ENCODE measurements at places on chromosomes 11 and 22.

DNA sequence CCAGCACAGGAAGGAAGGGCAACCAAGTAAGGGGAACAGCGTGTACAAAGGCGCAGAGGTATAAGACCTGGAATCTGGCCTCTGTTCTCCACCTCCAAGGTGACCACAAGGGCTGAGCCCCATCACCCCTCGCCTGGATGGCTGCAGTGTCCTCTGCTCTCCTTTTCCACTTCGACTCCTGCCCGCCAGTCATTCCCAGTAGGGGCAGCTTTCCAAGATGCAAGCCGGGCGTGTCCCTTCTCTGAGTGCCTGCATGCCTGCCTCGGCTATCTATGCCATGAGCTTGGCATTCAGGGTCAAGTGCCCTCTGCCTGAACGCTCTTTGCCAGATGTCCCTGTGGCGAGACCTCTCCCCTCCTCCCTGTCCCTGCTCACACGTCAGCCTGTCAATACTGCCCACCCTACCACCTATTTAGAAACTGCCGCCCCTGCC is 17.0 kb downstream of the FADS3 start:
- no peak for DNase-seq

DNA sequence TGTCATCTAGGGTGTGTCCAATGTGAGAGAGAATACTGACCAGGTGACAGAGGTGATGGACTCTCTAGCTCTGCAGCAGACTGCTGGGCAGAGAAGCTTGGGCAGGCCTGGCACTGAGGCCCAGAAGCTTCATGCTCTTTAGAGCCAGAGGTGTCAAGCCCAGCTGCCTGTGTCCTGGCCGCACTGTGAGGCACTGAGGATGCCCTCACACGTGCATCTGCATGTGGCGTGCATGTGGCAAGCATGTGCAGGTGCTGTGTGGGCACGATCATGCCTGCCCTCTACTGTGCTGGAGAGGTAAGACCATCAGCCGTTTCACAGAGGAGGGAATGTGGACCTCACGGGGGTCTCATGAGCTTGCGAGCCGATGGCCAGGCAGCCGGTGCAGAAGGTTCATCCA is 15.8 kb upstream of the TXNRD2 start:
- no peak for DNase-seq

DNA sequence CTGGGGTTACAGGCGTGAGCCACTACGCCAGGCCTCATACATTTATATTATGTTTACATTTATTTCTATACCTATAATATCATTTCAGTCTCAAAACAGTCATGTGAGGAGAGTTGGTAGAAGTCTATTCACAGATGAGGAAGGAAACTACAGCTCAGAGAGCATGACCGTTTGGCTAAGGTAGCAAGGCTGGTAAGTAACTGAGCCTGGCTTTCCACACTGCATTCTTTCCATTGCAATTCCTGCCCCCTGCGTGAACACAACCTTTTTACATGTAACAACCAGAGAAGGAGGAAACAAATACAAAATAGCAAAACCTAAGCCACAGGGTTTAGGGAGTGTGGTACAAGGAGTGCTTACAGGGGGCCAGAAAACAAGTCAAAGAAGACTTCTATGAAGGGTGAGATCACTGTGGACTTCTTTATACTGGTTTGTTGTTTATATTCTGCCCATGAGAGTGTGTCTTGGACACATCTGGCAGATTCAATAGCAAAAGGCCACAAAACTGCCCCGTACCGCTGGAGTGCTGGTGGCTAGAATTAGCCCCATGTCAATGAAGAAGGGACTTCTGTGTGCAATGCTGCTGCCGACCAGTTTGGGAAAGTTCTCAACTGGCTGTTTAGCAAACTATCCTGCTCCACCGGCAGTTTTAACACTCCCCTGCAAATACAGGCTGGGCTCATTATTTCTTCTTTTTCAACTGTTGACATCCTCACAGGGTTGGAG is 19.0 kb downstream of the MICAL3 start:
- DNase-seq, result no peak

GRCh38 chr22:32605576-32605975 is 131.0 kb downstream of the FBXO7 start:
- DNase-seq, result no peak

GRCh38 chr11:106733635-106734034 is 284.6 kb downstream of the GUCY1A2 start:
- DNase-seq, result no peak

DNA sequence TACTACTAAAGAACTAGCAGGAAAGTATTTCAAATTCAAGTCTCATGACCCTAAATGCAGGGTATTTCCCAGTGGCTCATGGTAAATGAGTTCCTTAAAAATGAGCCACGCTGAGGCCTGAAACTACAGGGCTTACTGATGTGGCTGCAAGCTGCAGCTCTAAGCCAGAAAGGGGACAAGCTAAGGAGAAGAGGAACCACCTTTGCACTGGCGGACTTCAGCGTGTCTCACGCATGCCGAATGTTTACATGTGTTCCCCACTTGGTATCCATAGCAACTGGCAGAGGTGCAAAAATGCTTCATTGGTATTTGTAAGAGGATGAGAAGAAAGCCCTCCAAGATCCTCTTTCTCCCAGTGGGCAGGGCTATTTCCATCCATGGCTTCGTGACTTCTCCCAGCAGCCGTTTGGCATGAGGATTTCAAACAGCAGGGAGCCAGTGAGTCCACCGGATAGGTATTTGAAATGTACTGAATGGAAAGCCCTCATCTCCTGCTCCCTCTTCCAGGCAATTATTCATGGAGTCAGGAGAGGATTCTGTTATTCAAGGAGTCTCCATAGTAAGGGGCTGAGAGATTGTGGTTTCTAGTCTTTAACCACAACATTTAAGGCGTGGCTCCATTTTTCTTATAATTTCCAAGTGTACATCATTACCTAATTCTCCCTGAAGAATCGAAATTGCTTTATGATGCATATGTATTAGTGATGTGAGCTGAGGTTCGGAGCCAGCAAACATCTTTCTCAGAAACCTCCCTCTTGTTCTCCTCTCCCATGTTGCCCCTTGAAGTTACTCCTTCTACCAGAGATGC is 55.3 kb upstream of the CD44 start:
- DNase-seq, result no peak

- no peak for DNase-seq
Observed at GRCh38 chr11:117888139-117888566, 11.7 kb upstream of the FXYD6 start.

DNA sequence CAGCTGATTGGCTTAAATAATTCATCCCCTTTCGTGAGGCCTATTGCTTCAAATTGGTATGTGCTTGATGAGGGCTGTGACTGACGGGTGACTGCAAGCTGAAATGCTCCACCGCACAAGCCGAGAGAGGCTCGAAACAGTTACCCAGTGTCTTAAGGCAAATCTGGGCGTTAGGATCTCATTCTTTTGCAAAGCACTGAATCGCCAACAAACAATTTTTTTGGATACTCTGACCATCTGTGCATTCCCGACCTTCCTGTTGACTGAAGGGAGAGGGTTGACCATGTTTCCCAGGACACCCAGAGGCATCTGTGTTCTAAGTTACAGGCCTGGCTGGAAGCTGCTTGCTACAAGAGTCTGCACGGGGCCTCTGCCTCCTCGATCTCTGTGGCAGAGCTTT is 32.1 kb downstream of the CACNG2 start:
- no peak for DNase-seq

- no peak for DNase-seq
Observed at GRCh38 chr11:113634940-113635575, 71.0 kb downstream of the TMPRSS5 start.

DNA sequence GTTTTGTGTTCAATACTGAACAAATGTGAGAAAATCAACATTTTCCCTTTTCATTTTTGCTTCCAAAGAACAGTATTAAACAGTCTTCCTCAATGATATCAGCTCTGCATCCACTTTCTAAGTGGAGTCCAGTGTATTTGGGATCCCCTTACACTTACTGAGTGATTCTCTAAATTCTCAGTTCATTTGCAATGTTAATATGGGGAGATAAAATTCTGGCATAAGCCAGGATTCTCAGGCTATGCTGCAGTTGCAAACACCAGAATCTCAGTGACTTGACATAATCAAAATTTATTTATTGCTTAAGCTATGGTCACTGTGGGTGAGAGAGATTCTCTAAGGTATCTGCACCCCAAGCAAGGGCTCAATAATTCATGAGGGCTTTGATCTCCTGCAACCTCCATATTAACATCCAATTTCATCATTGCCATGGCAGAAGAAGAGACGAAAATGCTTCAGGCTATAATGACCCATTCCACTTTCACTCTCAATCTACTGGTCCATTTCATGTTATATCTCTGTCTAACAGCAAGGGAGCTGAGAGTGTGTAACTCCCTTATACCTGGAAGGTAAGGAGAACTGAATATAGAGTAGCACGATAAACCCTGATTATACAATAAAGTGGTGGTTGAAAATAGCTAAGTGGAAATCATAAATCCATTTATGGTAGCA is 64.1 kb upstream of the CARD18 start:
- no peak for DNase-seq

GRCh38 chr11:2518983-2519340 is 74.2 kb downstream of the KCNQ1 start:
- DNase-seq, result no peak

GRCh38 chr11:11774928-11775327 is 66.8 kb upstream of the USP47 start:
- no peak for DNase-seq

DNA sequence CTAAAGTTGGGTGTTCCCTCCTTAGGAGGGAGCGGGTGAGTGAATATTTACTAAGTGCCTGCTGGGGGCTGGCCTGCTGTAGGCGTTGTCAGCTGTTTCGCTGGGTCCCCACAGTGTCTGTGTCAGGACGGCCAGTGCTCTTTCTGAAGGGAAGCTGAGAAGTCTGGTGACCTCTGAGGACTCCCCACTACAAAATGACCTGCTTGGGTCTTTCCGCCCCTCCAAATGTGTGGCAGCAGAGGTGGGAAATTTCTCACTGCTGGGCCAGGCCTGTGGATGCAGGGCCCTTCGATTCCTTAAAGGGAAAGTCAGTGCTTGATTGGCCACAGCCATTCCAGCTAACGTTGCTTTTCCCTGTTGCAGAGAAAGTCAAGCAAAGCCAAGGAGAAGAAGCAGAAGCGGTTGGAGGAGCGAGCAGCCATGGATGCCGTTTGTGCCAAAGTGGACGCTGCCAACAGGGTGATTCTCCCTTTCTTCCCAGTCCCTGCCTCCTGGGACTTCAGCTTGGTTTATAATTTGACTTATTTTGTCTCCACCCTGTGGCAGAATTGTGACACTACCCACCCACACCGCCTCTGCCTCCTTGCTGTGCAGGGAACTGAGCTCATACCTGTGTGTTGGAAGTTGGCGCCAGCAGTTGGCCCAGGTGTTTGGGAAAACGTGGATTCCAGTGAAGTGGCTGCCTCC is 6.8 kb downstream of the NAA40 start:
- DNase-seq, result peak; percentile 37

GRCh38 chr11:34468209-34468841 is 29.6 kb downstream of the CAT start:
- no peak for DNase-seq

DNA sequence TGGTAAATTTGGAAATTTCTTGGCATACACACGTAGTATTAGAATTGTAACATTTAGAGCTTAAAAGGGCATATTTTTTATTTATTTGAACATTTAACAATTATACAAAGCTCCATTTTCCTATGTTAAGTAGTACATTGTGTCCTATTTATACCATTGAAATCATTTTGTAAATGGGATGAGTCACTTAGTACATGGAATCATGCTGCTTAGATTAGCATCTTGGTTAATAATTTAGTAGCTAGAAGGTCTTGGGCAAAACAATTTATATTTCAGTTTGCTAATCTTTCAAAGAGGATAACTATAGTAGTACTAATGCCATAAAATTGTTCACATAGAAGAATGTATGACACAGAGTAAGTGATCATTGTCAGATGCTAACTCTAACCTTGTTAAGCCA is 450.1 kb upstream of the LUZP2 start:
- DNase-seq, result no peak

DNA sequence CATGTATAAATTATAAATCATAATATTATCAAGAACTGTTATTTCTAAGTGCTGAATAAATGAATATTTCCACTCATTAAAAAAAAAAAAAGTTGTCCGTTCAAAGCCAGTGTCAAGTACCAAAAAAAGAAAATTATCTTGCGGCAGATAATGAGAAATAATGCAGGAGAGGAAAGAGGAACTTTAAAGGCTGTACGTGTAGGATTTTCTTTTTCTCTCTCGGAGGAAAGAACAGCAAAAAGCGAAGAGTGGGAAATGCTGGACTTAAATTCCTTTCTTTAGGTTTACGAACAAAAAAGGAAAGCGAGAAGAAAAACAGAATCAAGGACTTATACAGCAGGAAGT is 999 bp upstream of the CCDC83 start:
- DNase-seq, result no peak

DNA sequence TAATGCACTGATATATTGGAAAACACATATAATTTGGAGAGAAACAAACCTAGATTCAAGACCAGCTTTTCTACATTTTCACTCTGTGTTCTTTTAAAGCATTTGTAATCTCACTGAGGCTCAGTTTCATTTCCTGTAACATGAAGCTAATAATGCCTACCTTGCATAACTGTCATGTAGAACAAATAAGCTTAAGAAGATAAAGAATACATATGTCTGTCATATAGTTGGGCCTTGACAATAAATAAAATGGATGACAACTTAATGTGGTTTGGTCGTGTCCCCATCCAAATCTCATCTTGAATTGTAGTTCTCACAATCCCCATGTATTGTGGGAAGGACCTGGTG is 35.2 kb upstream of the FIBIN start:
- no peak for DNase-seq

DNA sequence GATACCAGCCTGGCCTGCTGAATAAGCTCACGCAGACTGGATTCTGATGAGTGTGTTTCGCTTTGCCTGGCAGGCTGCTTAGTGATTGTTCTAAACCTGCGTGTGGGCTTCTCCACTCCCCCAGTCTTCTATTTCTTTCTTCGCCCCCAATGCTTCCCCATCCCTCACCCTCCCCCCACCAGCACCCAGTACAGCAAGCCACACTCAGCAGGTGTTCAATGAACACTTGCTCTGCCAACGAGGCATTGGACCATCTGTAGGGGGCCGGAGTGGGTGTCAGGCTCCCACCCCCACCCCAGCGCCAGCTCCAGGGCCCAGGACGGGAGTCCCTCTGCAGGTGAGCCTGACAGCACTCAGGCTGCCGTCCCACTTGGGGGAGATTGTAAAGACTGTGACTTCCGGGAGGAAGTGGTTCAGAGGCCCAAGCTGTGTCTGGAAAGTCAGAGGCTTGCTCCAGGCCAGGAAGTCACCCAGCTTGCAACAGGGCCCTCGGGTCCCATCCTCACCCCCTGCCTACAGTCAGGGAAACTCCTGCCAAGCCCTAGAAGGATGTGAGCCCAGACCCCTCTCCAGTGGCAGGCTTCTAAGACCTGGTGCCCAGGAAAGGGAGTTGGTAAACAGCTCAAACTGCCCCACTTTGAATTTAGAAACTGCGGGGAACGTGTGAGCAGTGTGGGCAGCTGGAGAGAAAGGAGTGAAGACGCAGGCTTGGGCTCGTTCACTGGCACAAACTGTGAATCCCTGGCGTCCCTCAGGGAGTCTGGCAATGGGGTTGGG is 66.3 kb upstream of the PRDM11 start:
- peak; percentile 40 for DNase-seq

All from activated CD4-positive, alpha-beta T cell treated with anti-CD3 and anti-CD28 coated beads, Interleukin-2, amount 50 U/mL, for 24 hours (primary cell).